Activated effector memory CD4-positive, alpha-beta T cell treated with Interleukin-2 at 50 U/mL for 16 hours (primary cell): ENCODE measurements at places on chromosomes 1 and 21.
A peak's percentile ranks its signal among the peaks of the same experiment; 100 is the strongest.

DNA sequence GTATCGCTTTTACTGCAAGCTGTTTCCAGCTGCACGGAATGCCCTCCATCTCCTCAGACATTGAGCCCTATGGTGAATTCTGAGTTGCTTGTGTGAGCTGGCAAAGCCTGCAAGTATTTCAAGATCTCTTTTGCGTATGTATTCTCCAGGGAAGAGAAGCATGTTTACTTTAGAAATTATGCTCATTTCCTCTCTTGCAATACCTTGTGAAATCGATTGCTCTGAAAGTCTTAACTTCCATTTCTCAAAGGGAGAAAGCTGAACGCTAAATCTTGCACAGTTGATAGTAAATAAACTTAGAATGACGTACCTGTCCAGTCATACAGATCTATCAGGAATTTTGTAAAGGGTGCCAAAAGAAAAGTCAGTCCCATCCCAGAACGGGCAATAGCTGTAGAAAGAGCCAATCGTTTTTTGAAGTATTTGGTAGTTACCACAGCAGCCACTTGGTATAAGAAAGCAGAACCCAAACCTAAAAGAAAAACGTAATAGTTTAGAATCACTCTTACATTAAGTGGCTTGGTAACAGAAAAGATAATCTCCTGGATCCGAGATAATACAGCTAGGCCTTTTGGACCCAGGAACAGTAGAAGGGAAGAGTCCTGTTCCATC, 10.0 kb downstream of the SLC16A4 start:
- no peak for DNase-seq

DNA sequence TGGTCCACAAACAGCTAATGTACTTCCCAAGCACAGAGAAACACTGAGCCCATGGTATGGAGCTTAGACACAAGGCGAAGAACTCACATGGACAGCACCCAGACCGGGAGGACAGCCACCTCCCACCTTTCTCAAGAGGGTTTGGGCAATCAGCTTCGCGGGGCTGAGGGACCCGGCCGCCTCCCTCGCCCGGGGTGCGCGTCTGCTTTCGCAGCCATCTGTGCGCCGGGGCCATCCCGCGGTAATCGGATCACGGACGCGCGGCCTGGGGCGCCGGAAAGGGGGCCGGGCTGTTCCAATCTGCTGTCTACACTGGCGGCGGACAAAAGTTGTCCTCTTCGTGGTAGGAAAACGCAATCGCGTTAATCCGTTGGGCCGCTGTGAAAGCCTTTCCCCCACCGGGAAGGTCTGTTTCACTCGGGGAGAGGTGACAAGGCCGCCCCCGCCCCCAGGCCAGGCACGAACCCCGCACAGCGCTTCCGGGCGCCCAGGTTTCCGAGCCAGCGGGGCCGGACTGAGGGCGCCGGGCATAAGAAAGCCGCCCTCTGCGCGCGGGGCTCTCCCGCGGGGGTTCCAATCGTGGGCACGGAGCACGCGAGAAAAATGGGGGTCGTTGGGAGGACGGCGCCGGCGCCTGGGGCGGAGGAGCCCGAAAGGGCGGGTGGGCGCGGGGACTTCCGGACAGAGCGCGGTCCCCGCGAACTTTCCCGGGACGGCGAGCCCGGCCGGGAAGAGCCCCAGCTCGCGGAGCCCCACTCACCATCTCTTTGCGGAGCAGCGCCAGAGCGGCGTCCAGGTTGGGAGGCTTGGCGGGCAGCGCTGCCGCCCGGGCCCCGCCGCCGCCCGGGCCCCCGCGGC, 664 bp downstream of the FAM89A start:
- peak; percentile 16 for DNase-seq

DNA sequence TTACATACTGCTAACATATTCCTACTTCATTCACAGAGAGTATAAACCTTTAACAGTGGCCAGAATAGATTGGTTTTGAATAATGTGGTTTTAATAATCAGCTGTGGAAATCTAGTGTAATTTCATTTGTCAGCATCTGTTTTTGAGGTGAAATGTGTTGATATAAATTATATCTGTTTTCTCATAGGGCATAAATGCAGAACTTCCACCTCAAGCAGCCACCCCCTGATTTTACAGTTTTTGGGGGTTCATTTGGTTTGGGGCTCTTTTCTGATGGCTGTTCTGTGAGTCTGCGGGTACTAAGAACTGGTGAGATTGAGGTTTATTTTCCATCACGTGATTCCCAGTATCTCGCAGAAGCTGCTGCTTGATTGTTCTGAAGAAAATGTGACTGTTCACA, 23.2 kb downstream of the EDARADD start:
- no peak for DNase-seq

GRCh38 chr1:94101613-94102525, 19.1 kb downstream of the ABCA4 start:
- no peak for DNase-seq

GRCh38 chr1:9416506-9416905, 122.8 kb upstream of the SLC25A33 start:
- no peak for DNase-seq

DNA sequence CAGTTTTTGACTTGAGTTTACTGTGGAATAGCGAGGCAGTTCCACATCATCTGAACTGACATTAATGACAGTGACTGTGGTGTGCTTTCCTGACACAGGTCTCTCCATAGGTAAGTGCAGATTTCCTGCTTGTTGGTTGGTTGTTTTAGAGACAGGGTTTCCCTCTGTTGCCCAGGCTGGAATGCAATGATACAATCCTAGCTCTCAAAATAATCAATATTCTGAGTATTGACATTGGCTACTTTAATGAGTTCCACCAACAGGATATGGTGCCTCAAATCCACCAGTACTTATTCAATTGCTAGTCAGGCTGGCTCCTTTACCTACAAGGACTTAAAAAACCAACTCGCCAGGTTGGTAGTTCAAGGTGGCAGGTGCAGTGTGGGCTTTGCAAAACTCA, 63.8 kb downstream of the CLSTN1 start:
- no peak for DNase-seq

DNA sequence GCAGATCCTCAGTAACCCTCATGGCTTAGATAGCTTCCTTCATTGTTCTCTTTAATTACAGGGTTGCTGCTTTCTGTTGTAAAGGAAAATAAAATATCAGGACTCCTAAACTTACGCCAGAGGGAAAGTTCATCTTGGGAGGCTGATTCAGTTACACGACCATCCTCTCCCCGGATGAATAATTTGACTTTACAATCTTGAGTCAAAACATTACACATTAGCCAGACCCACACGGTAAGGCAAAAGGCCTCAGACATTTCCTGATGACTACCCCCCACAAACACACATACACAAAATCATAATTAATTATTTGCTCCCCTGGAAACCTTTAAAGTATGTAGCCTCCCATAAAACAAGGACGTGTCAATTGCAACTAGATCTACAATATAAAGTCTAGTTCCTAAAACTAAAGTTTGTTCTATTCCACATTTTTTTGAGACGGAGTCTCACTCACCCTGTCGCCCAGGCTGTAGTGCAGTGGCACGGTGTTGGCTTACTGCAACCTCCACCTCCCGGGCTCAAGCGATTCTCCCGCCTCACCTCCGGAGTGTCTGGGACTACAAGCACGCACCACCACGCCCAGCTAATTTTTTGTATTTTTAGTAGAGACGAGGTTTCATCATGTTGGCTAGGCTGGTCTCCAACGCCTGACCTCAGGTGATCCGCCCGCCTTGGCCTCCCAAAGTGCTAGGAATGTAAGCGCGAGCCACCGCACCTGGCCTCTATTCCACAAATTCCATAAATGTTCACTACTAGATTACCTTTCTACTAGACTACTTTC, 830 bp upstream of the PRDX1 start:
- no peak for DNase-seq

- no peak for DNase-seq
Measured at GRCh38 chr1:227192163-227192562, 126.1 kb downstream of the CDC42BPA start.

DNA sequence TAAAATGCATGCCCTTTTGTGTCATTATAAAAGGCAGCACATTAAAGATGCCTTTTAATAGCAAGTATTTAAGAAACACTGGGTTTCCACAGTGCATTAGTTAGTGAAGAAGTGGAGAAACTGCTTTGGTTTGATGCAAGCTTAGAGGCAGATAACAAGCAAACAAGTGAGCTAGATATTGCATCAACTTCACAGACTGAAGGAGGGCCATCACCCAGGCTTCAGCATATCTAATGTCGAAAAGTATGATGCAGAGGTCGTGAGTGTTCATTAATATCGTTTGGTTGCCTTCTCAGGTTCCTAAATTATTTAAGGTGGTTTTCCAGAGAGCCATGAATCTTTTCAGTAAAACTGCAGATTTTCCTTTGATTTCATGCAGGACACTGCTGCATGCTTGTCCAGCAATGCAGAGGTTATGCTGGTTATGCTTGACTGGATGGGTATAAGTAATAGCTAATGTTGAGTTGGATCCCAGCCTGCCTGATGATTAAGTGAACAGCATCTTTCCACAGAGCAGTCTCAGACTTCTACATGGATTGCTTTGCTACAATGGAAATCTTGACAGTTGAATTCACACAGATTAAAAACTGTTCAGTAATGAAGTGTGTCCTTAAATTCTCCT, 69.7 kb upstream of the IPO9 start:
- DNase-seq, result no peak

DNA sequence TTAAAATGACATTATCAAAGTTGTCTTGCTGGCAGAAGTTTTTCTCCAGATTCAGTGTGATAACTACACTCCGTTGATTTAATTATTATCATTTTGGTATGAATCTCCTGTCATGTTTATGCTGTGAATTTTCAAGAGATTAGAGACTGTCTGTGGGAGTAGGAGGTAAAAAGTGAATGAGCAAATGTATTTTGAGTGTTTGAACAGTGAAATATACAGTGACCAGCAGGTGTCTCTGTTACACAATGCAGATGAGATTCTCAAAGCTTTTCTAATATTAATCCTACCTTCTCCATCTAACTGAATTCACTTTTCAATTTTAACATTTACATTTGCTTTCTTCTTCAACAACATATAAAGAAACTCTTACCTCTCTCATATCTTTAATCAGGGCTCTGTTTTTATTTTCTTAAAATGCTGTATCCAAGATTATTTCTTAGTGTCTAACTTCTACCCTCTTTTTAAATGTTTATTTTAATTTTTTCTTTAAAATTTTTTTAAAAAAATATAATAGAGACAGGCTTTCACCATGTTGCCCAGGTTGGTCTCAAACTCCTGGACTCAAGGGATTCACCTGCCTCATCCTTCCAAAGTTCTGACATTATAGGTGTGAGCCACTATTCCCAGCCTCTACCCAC, 20.9 kb upstream of the HSPA13 start:
- no peak for DNase-seq

DNA sequence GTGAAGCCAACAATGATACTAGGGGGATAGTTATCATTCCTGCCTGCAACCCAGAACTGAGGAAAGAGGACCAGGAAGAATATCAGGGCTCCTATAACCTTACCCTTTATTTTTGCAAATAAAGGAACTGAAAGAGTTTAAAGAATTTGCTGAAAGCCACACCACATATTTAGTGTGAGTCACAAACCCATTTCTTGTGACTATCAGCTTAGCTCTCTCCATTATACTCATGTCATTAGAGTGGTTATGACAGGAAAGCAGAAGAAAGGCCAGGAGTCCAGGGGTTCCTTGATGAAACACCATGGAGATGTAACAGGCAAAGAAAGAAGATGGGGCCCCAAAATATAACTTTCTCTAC, 141.1 kb upstream of the SAMSN1 start:
- DNase-seq, result no peak

DNA sequence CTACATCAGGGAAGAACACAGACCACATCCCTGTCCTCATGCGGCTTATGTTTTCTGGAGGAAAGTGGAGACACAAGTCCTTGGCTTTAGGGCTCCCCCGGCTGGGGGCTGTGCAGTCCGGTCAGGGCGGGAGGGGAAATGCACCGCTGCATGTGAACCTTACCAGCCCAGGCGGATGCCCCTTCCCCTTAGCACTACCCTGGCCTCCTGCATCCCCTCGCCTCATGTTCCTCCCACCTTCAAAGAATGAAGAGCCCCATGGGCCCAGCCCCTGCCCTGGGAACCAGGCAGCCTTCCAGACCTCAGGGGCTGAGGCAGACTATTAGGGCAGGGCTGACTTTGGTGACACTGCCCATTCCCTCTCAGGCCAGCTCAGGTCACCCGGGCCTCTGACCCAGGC, 45.5 kb downstream of the TNNT2 start:
- DNase-seq, result no peak

DNA sequence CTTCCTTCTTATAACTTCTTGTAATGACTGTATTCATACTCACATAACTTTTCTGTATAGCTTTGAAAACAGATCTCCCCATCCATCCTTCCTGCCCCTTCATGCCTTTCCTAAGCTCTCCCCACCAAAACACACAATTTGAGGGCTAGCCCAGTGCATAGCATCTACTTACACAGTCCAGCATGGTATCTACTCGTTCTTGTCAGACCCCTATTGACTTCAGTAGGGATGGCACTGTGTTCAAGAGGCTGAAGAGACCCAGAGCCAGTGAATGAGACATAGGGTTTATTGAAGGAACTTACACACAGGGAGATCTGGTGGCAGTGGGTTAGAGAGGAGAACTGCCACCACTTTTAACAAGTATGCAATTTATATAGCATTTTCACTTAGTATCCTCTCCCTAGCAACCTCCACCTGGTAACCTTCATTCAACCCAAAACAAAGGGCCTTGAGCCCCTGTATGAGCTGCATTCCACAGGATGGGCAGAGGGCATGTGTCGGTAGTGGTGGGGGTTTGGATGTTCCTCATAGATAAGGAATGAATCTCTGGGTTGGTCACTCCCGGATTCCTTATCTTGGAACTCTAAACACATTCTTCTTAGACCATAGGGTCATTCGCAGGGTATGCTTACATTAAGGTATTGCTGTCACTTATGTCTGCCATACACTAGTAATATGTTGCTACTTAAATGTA, 64.9 kb upstream of the GNG12 start:
- DNase-seq, result no peak

DNA sequence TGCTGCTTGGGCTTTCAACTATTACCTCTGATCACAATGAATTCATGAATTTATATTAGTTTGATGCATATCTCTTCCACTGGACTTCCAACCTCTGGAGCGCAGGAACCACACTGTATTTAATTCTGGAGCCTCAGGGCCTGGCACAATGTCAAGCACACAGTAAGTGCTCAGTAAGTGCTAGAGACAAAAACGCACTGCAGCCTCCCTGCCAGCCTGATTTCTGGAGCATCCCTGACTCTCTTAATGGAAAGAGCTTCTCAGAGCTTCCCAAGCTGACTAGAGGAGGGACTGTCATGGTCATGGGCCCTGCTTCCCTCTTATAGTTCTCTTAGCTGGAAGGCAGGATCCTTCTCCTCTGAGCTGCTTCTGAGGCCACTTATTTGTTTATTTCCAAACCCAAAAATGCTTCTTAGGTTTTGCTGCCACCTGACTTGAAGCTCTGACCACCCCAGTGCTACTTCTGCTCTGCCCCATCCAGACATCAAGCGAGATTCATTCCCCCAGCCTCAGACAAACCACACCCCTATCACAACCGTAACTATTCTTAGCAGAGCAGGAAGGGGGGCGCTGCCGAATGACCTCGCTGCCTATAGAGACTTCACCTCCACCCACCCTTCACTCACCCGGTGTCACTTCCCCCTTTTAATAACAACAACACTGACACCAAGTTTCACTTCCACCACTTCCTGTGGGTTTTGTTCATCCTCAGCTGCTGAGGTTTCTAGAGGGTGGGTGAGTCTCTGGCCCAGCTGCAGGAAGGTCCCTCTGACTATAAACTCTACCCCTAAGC, 33.6 kb downstream of the NUAK2 start:
- DNase-seq, result peak; percentile 75
